Endothelial cell of umbilical vein (primary cell): ENCODE measurements at places on chromosomes 6 and 20. TPM values are rescaled to one million over a fixed set of nuclear protein-coding genes. Genes with fewer than 3 reads are reported as not detected.

Gene POFUT1
- total RNA-seq: 48.1 and 51.4 TPM in 2 replicates

- peaks cover 2% of the 10 kb centered on the region for H3K27me3 ChIP-seq
- no peak for DNase-seq
- H3K4me3 ChIP-seq: no peak overlapping the region
- no peak overlapping the region for H3K27ac ChIP-seq
- no peaks in the 10 kb centered on the region for H3K36me3 ChIP-seq
These were observed 3.7 kb downstream of the FLRT3 start for GRCh38 chr20:14333721-14334120.

DNA sequence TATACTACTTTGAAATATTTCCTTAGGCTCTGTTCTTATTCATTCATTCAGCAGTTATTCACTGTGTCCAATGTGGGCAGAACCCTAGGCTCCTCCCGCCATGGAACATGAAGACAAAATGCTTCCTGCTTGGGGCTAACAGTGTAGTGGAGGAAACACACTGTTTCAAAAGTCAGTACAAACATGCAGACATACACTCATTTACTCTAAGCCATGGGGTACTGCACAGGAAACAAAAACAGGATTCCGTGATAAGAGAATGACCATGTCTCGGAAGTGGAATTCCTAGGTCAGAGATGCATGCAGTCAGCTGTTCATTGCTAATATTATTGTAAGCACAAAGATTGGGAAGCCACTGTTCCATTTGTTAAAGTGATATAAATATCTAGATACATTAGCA lies 18.4 kb upstream of the FAM209A start:
- H3K27me3 ChIP-seq: no peaks in the 10 kb centered on the region
- H3K27ac ChIP-seq: no peak overlapping the region
- DNase-seq: peak; percentile 75
- no peaks in the 10 kb centered on the region for H3K36me3 ChIP-seq
- H3K4me1 ChIP-seq: peaks cover 10% of the 10 kb centered on the region
- H3K4me3 ChIP-seq: no peak overlapping the region

DNA sequence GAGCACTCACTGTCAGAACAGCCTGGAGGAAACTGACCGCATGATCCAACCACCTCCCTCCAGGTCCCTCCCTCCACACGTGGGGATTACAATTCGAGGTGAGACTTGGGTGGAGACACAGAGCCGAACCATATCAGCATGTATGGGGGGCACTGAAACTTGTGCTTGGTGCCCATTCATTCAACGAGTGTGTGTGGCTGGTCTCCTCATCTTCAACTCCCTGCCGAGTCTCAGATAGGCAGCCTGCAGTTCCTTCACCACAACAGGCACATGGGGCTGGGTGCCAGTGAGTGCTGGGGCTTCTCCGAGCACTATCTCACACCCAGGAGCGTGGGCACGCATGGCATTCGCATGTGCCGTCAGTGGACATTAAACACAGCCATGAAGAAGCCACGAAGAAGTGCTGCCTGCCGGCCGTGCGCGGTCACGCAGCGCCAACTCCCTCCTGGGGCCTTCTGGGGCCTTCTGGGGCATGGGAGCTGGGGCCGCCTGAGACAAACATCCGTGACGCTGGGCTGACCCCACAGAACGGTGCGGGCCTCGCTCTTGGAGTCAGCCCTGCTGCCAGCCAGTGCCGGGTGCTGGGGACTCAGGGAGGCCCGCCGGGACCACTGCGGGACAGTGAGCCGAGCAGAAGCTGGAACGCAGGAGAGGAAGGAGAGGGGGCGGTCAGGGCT lies 714 bp upstream of the RTEL1 start:
- H3K27me3 ChIP-seq: peaks cover 3% of the 10 kb centered on the region
- peak overlapping the region; percentile 39 for H3K27ac ChIP-seq
- H3K4me1 ChIP-seq: peaks cover 13% of the 10 kb centered on the region
- H3K36me3 ChIP-seq: peaks cover 5% of the 10 kb centered on the region

DNA sequence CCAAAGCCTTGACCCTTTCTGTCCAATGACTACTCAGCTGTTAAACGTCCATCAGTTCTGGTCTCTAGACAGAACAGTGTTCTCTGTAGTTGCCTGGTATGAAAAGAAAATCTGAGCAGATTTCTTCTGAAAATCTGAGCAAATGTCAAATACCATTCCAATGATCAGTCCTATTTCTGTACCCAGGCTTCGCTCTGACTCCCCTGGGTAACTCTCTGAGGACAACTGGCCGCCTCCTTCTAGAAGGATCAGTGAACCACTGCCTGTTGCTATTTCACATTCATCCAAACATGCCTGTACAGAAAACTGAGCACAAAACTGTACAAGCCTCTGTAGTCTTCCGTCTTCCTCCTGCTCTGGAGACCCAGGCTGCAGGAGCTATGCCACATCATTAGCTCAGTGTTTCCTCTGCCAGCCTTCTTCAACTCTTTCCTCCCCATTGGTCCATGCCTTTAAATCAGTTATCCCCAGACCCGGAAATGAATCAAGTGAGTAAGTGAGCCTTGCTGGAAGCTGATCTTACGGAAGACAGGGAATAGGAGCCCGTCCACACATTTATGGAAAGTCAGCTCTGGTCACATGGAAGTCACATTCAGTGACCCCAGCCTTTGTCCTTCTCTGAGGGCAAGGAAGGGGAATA lies 63.3 kb downstream of the DAAM2 start:
- H3K36me3 ChIP-seq: no peaks in the 10 kb centered on the region
- H3K27me3 ChIP-seq: peaks cover 2% of the 10 kb centered on the region
- no peak for DNase-seq

- H3K4me3 ChIP-seq: peak overlapping the region; percentile 86
- peaks cover 35% of the 10 kb centered on the region for H3K4me1 ChIP-seq
- no peaks in the 10 kb centered on the region for H3K27me3 ChIP-seq
These were observed 1.2 kb upstream of the C6orf62 start for GRCh38 chr6:24720131-24720603.

- H3K4me3 ChIP-seq: no peak overlapping the region
- no peak for DNase-seq
- peaks cover under 1% of the 10 kb centered on the region for H3K27me3 ChIP-seq
- H3K27ac ChIP-seq: no peak overlapping the region
- H3K4me1 ChIP-seq: no peaks in the 10 kb centered on the region
These were observed 29.3 kb upstream of the SLC23A2 start for GRCh38 chr20:5030348-5031205.

Gene NOX3
- total RNA-seq: not detected in 2 replicates

GRCh38 chr6:122432816-122433215 lies 33.4 kb downstream of the HSF2 start:
- no peak for DNase-seq
- no peak overlapping the region for H3K27ac ChIP-seq
- no peak overlapping the region for H3K4me3 ChIP-seq
- H3K27me3 ChIP-seq: no peaks in the 10 kb centered on the region
- no peaks in the 10 kb centered on the region for H3K4me1 ChIP-seq
- H3K36me3 ChIP-seq: peaks cover 3% of the 10 kb centered on the region

- DNase-seq: no peak
- H3K27me3 ChIP-seq: no peaks in the 10 kb centered on the region
These were observed 7.9 kb downstream of the EPB41L1 start for GRCh38 chr20:36162272-36162966.

GRCh38 chr20:17806739-17807441 lies 107.1 kb downstream of the BANF2 start:
- H3K4me3 ChIP-seq: no peak overlapping the region
- peak; percentile 48 for DNase-seq
- no peaks in the 10 kb centered on the region for H3K36me3 ChIP-seq
- peaks cover 4% of the 10 kb centered on the region for H3K4me1 ChIP-seq

GRCh38 chr6:140571145-140571544 lies 1196.7 kb upstream of the CITED2 start:
- H3K27me3 ChIP-seq: no peaks in the 10 kb centered on the region
- DNase-seq: no peak
- peaks cover 34% of the 10 kb centered on the region for H3K4me1 ChIP-seq
- H3K27ac ChIP-seq: peak overlapping the region; percentile 84

DNA sequence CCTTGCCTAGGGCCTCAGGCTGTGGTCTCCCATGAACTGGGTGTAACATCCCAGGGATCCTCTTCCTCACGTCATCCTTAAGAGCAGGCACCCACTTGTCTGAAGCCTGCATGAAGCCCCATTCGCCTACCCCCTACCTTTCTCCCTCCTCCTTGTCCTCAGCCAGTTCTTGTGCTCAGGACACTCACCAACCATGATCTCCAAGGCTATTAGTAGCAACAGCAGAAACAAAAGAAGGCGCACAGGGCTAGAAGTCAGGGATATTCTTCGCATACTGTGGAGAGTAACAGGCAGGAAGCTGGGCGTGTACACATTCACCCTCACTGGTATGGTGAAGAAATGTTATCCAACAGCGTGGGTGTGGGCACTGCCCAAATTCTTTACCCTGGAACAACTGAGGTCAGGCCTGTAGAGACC lies 7.3 kb downstream of the RAET1E start:
- no peaks in the 10 kb centered on the region for H3K36me3 ChIP-seq
- H3K27ac ChIP-seq: no peak overlapping the region
- no peak for DNase-seq
- peaks cover 4% of the 10 kb centered on the region for H3K4me1 ChIP-seq
- H3K4me3 ChIP-seq: no peak overlapping the region

- peaks cover 6% of the 10 kb centered on the region for H3K27me3 ChIP-seq
- peak overlapping the region; percentile 7 for H3K4me3 ChIP-seq
- no peak overlapping the region for H3K27ac ChIP-seq
- H3K36me3 ChIP-seq: peaks cover 3% of the 10 kb centered on the region
- peak; percentile 7 for DNase-seq
These were observed 2.4 kb upstream of the DBNDD2 start for GRCh38 chr20:45405571-45406259.

DNA sequence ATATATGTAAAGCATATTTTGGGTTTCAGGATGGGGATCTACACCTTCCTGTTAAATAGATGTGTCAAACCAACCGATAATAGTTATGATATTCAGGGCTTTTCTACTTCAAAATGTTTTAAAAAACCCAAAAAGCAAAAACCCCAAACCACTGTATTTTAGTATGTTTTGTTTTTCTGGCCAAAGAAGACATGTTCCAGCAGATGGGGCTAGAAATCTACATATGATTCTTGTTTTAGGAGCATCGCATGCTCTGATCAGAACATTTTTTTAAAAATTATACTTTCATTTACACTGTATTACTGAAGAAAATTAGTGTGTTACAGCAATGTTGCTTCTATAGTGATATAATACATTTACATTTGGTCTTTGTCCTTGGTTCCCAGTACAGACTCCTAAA lies 11.0 kb downstream of the RMND1 start:
- DNase-seq: peak; percentile 30
- H3K27me3 ChIP-seq: no peaks in the 10 kb centered on the region
- no peak overlapping the region for H3K4me3 ChIP-seq
- peaks cover 18% of the 10 kb centered on the region for H3K4me1 ChIP-seq
- peaks cover 2% of the 10 kb centered on the region for H3K36me3 ChIP-seq

- no peaks in the 10 kb centered on the region for H3K4me1 ChIP-seq
- no peaks in the 10 kb centered on the region for H3K27me3 ChIP-seq
- no peaks in the 10 kb centered on the region for H3K36me3 ChIP-seq
- H3K27ac ChIP-seq: no peak overlapping the region
These were observed 63.7 kb upstream of the RIMS1 start for GRCh38 chr6:71822625-71823024.

DNA sequence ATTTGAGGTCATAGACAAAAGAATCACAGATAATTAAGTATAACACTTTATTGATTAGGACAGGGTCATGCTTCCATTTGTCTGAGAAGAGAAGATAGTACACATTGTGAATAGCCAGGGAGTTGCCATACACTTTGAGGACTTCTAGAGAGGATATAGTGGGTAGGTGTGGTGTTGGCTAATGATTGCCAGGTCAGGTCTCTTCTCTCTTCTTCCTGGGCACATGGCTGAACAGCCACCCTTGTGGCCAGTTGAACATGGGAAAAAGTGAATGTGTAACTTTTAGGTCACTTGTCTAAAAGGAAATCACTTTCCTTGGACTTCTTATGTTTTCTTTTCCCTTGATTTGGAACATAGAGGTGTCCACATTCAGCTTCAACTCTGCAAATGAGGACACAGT lies 772.1 kb upstream of the MAP3K7 start:
- DNase-seq: no peak
- H3K4me3 ChIP-seq: no peak overlapping the region
- H3K27me3 ChIP-seq: no peaks in the 10 kb centered on the region

DNA sequence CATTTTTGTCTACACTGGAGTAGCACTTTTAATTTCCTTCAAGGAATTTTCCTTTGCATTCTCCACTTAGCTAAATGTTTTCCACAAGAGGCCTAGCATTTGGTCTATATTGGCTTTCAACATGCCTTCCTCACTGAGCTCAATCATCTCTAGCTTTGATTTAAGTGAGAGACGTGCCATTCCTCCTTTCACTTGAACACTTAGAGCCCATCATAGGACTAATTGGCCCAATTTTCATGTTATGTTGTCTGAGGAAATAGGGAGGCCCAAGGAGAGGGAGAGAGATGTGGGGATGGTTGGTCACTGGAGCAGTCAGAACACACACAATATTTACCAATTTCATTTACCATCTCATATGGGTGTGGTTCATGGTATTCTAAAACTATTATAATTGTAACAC lies 645.0 kb downstream of the PRKN start:
- H3K4me3 ChIP-seq: no peak overlapping the region
- no peaks in the 10 kb centered on the region for H3K4me1 ChIP-seq
- H3K27me3 ChIP-seq: no peaks in the 10 kb centered on the region
- no peak overlapping the region for H3K27ac ChIP-seq

Gene EYS
- 0.27 and 0.81 TPM in 2 replicates for total RNA-seq

DNA sequence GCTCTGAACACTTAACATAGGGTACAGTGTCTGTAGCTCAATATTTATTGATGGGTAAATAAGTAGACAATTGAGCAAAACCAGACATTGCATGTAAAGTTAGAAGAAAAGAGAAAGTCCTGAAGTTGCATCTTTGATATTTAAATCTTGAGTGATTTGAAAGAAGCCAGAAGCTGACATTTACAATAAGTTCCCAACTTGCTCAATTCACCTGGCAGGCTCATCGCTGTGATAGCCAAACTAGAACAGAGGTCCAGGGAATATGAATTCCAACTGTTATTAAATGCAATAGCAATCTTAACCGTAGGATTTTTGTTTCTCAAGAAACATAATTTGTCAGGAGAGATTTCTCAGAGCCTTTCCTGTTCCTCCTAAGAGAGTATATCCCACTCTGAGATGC lies 65.9 kb upstream of the EDN1 start:
- no peaks in the 10 kb centered on the region for H3K4me1 ChIP-seq
- peaks cover 2% of the 10 kb centered on the region for H3K27me3 ChIP-seq
- no peak overlapping the region for H3K27ac ChIP-seq
- H3K4me3 ChIP-seq: no peak overlapping the region
- no peak for DNase-seq

GRCh38 chr6:163250116-163250515 lies 164.4 kb upstream of the QKI start:
- H3K27ac ChIP-seq: no peak overlapping the region
- no peak overlapping the region for H3K4me3 ChIP-seq
- no peak for DNase-seq
- H3K27me3 ChIP-seq: no peaks in the 10 kb centered on the region
- no peaks in the 10 kb centered on the region for H3K36me3 ChIP-seq

Gene GSTA5
- total RNA-seq: not detected in 2 replicates

- H3K36me3 ChIP-seq: no peaks in the 10 kb centered on the region
- H3K4me3 ChIP-seq: no peak overlapping the region
- H3K27ac ChIP-seq: no peak overlapping the region
- no peak for DNase-seq
- no peaks in the 10 kb centered on the region for H3K4me1 ChIP-seq
These were observed 226.0 kb downstream of the BMP7 start for GRCh38 chr20:57040466-57040865.

Gene HLA-DPB1
- 2.3 and 19.1 TPM in 2 replicates for total RNA-seq
